ENCODE measurements at places on chromosomes 6 and 20.

GRCh38 chr20:48821261-48821920, 6.4 kb downstream of the PREX1 start:
- DNase-seq: no peak

DNA sequence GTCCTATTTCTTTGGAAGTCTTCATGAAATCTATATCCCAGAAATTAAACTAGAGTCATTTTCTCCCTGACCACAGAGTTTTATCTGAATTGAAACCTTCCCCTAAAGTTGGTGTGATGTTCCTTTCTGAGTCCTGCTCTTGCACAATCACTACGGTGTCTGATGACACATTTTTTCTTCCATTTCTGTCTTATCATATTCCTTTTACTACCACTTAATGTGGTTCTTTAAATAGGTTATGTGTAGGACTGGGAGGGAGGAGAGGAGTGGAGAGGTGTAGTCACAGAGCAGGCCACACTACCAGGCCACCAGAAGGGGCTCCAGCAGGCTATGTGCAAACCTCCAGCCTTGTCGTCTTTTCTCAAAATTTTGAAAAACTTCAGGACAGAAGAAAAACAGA, 39.7 kb upstream of the ATXN1 start:
- DNase-seq: no peak

DNA sequence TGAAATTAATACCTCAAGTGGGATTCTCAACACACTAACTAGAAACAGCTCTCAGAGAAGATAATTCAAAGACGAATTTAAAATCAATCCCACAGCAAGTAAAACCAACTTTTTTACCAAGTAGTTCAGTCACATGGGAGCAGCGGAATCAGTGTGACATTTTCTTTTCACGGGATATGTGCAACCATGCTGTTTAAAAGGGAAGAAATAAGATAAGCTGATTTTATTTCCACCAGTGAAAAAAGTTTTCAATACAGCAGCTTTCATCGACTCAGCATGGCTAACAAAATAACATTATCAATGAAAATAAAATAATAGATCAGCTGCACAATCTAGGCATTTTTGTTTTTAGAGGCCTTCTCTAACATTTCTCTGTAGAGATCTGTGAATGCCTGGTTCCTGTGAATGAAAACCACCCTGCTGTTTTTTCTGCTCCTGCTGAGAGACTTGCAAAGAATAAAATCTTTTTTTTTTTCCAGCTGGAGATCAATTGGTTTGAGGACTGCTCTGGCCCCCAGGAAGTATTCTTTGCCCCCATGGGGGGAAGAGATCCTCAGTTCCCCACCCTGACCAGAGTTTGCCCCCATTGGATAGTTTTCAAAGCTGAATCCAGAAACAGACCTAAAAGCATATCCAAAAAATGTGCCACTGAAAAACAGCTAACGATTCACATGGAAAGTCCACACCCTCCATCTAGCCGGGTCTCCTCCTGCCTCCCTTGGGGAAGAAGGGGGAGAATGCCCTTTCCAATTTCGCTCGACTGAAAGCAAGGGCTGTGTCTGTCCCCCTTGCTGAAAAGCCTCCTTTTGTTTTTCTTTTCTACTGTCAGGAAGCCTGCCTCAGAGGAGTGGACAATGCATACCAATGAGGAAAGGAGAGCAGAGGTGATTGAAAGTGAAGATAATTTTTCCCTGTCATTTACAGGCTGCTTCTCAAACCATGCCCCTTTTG, 317.6 kb downstream of the PRKN start:
- no peak for DNase-seq

- no peak for DNase-seq
Observed at GRCh38 chr6:14621518-14621917, 503.9 kb downstream of the CD83 start.

DNA sequence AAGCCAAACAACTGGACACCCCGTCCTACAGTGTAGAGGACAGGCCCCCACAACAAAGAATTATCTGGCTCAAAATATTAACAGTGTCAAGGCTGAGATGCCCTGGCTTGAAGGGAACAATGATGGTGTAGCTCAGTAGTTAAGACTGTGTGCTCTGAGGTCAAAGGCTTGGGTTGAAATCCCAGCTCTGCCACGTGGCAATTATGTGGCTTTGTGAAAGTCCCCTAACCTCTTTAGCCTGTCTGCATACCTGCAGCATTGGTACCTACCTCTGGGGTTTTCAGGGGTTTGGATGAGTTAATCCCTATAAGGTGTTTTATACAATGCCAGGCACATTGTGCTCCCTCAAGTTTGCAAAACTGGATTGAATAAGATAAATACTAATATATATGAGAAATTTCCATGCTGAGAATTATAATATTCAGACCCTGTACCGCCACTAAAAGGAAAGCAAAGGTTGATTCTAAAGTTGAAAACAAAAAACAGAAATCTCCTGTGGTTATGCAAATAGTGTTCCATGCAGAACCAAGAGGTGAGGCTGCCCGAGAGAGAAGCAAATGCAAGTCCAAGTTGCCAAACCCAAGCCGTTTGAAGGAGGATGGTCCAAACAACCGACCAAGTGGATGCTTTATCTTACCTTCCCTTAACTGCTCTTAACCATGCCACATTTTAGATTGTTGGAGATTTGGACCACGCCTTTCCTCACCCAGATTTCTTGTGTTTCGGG, 199.8 kb downstream of the NFATC2 start:
- no peak for DNase-seq

DNA sequence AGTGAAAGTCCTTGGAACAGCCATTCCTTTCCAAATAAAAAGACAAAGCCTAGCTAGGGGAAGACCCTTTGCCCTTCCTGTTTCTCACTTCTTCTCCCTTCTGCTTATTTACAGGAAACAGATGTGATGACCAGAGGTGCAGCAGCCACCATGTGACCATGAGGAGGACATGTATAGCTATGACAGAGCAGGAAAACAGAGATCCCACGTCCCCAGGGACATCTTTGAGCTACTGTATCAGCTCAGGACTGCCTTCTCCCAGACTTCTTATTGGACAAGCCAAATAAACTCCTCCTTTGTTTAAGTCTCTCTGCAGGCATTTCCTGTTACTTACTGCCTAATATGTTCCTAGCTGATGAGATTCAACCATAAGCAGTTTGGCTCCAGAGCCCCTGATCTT, 133.1 kb upstream of the MLN start:
- no peak for DNase-seq

DNA sequence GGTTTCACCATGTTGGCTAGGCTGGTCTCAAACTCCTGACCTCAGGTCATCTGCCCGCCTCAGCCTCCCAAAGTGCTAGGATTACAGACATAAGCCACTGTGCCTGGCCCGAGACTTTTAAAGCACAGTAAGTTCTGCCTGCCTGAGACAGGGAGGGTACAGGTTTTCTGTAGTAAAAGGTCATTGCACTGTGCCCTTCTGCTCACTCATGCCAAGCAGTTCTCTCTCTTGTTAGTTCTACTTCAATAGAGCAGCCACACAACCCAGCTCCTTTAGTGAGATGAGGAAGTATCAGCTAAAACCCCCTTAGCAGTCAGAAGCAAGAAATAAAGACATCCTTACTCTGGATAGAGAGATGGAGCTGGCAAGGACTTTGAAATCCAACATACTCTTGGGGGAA, 52.4 kb upstream of the ARMH2 start:
- no peak for DNase-seq

DNA sequence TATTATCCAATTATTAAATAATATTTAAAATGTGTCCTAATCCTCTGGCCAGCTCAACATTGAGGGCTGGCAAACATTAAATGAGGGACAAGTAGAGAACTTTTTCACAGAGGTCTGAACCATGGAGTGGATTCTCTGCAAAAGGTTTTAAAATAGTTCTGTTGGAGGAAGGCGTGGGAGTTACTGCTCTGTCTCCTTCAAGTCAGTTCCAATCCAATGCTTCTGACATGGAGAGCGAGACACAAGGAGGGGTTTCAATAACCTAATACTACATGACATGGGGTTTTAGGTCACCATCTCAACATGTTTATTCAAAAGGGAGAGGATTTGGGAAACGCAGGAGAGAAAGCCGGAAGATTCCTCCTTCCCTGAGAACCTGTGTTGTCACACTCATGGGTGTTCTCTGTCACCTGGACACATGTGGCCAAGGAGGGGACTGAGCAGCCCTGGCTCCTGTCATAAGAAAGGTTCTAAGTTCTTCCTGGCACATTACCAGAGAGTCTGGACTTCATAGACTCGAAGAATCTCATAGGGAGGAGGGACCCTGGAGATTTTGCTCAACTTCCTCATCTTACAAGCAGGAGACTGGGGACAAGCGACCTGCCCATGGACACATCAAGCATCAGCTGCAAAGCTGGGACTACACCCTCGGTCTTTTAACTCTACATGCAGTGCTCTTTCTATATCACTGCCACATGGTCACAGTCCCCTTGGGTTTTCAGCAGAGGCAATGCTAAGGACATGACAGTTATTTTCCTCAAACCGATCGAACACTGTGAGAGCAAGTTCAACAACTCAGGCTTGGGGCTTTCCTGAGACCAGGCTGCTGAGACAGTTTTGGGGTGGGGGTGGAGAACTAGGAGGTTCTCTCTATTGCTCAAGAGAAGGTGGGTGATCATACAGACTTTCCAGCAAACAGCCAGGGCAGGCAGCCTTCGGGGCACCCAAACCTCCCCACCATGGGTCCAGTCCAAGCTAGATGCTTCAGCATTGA, 38.6 kb downstream of the PRDM1 start:
- DNase-seq: no peak

- no peak for DNase-seq
Observed at GRCh38 chr6:99739526-99739925, 132.9 kb downstream of the PRDM13 start.

- no peak for DNase-seq
Observed at GRCh38 chr20:24985802-24986201, 6.7 kb downstream of the APMAP start.

- no peak for DNase-seq
Observed at GRCh38 chr6:30747300-30747687, 2.9 kb upstream of the IER3 start.

GRCh38 chr20:46965477-46965876, 70.8 kb downstream of the EYA2 start:
- DNase-seq: no peak

DNA sequence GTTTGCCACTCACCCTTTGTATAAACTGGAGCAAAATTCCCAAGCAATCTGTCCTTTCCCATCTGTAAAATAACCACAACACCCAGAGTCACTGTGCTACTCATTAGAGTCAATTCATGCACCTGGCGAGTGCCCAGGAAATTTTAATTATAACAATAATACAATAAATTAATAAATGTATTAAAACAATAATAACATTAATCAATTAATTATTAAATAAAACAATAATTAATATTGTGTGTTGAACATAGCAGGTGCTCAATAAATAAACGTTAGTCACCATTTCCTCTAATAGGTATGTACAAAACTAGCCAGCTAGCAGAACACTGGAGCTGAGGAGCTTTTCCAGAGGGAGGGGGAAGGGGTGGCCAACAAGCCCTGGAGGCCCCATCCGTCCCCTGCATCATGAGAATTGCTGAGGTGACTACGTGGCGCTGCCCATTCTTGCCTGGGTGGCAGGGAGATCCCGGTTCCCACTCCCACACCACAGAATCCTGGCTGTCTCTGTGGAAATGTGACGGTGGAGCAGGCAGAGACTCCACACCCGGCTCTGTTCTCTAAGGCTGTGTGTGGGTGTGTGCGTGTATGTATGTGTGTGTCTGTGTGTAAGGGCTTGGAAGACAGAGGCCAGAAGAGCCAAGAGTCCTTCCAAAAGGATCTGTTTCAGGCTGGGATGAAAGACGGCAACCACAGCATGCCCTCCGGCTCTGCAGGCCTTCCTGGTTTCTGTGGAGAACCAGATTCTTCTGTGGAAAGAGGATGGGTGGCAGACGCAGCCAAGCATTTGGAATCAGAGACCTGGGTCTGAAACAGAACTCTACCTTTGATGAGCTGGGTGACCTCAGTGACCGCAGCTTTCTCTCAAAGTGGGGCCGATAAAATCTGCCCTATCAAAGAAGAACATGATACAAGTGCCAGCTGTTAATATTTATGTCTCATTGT, 18.8 kb upstream of the EZR start:
- no peak for DNase-seq

DNA sequence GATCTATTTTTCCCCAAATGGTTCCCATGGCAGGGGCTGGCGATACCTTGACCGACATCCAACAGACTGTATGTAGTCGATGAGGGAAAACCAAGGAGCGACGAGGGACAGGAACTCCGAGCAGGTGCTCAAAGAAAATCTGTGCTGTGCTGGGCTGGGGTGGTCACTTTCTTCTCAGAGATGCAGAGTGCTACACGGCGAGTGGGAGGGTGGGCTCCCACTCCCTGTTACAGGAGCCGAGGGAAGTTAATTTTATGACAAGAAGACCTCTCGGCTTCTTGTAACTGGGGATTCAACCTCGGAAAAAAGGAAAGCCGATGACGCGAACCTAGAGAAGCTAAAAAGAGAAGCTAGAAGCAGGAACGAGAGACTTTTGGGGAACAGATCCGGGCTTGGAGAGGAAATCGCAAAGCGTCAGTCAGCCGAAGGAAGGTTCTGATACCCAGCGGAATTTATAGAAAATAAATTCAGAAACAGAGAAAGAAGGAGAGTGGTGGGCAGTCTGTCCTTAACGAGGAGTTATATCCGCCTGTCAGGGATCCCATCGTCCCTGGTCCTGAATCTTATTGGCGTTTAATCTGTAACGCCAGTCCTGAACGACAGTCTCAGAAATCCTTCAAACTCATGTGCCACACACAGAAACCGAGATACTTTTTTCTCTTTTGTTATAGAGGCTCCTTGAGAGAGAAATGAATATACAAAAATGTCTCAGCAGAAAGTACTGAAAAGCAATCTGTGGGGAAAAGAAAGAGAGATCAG, 84.6 kb upstream of the ZNF322 start:
- DNase-seq: no peak

DNA sequence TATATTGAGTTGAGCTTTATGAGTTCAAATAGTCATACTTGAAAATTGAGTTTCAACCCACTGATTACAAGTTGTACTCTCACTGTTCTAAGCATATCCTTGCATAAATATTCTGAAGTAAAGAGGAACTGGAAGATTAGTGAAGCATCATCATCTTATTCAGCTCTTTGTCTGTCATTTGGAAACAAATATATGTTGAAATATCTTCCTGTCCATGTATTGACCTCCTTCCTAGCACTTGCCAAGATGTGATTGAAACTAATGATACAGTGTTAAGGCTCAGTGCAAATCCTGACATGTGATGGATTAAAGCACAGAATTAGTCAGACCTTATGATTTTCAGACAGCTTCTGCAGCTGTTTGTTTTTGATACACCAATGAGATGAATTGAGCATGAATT, 434.3 kb downstream of the TBC1D32 start:
- no peak for DNase-seq

GRCh38 chr20:19252451-19253120, 40.1 kb downstream of the SLC24A3 start:
- DNase-seq: no peak

GRCh38 chr6:123168892-123169773, 173.1 kb downstream of the CLVS2 start:
- DNase-seq: no peak

Measured in stimulated activated CD4-positive, alpha-beta T cell treated with anti-CD3 and anti-CD28 coated beads, Interleukin-1b, Interleukin-23, amount 100 ng/mL, for 48 hours (primary cell).